ENCODE measurements at places on chromosomes 6 and 20. TPM values are rescaled to one million over a fixed set of nuclear protein-coding genes. Genes with fewer than 3 reads are reported as not detected.

GRCh38 chr6:152700427-152700826 lies 2.7 kb downstream of the MYCT1 start:
- H3K4me3 ChIP-seq, result no peak overlapping the region
- H3K27me3 ChIP-seq, result peaks cover 13% of the 10 kb centered on the region
- no peak overlapping the region for H3K27ac ChIP-seq
- DNase-seq, result no peak
- no peaks in the 10 kb centered on the region for H3K36me3 ChIP-seq
- H3K4me1 ChIP-seq, result peaks cover 1% of the 10 kb centered on the region

- DNase-seq, result peak; percentile 42
- H3K27ac ChIP-seq, result no peak overlapping the region
- H3K36me3 ChIP-seq, result no peaks in the 10 kb centered on the region
- no peaks in the 10 kb centered on the region for H3K4me1 ChIP-seq
These were observed 25.3 kb upstream of the KIAA1586 start for GRCh38 chr6:57021086-57021720.

The LY86 gene
- not detected for total RNA-seq

The BMP2 gene
- 6.7 TPM for total RNA-seq

GRCh38 chr6:163922562-163922961 lies 508.0 kb downstream of the QKI start:
- no peaks in the 10 kb centered on the region for H3K4me1 ChIP-seq
- H3K36me3 ChIP-seq, result no peaks in the 10 kb centered on the region
- no peak overlapping the region for H3K4me3 ChIP-seq

DNA sequence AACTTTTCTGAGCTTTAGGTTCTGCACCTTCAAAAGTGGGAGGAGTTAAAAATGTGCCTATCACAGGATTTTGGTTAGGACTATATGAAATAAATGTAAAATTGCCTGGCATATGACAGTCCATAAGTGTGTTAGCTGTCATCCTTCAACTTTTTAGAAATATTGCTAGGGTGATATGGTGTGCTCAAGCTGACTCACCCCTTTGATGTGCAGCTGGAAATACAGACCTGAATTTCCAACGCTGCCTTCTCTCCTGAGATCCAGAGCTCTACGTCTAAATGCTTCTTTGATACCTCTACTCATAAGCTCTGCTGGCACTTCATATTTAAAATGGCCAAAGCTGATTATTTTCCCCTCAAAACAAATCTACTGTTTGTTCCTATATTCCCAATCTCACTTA lies 2.7 kb downstream of the SLC35B3 start:
- H3K4me1 ChIP-seq, result peaks cover 25% of the 10 kb centered on the region
- H3K27ac ChIP-seq, result no peak overlapping the region
- DNase-seq, result no peak

The RAD21L1 gene
- total RNA-seq, result not detected

GRCh38 chr20:5180933-5181332 lies 54.1 kb downstream of the CDS2 start:
- no peak overlapping the region for H3K27ac ChIP-seq
- no peak for DNase-seq

- no peak for DNase-seq
- no peaks in the 10 kb centered on the region for H3K36me3 ChIP-seq
- no peaks in the 10 kb centered on the region for H3K4me1 ChIP-seq
These were observed 9.5 kb downstream of the FOXC1 start for GRCh38 chr6:1619098-1619672.

The DEFB132 gene
- total RNA-seq, result not detected

The DDR1 gene
- total RNA-seq, result 66.0 TPM

DNA sequence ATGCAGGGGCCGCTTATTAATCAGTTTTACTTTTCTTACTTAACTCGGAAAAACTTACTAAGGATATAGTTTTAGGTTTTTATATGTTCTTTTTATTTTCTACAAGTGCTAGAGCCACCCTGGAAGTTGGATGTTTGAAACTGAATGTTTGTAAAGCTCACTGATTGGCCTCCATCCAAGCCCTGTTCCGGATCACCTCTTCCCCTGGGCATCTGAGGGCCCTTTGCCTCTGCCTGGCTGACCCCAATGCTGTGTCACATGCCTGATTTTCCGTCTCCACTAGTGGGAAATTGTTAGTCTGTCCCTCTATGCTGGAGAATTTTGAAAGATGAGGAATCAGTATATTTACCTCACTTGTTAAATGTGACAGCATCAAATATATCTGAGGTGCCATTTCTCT lies 79.3 kb downstream of the SLC35F1 start:
- no peaks in the 10 kb centered on the region for H3K36me3 ChIP-seq
- no peak overlapping the region for H3K4me3 ChIP-seq
- peaks cover 42% of the 10 kb centered on the region for H3K27me3 ChIP-seq
- H3K27ac ChIP-seq, result no peak overlapping the region
- no peaks in the 10 kb centered on the region for H3K4me1 ChIP-seq

DNA sequence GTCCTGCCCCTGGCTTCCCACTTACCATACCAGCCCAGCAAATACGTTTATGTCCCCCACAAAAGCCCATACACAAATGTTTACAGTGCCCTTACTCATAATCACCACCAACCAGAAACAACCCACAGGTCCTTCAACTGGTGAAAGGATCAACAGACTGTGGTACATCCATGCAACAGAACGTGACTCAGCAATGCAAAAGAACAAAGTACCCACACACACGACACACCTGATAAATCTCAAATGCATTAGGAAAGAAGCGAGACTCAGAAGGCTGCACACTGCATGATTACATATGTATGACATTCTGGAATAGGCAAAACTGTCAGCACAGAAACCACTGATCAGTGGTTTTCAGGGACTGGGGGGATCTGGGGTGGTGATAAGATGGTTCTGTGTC lies 20.5 kb downstream of the NCR2 start:
- no peak for DNase-seq
- no peaks in the 10 kb centered on the region for H3K36me3 ChIP-seq
- peaks cover 6% of the 10 kb centered on the region for H3K4me1 ChIP-seq
- H3K27me3 ChIP-seq, result peaks cover 81% of the 10 kb centered on the region

DNA sequence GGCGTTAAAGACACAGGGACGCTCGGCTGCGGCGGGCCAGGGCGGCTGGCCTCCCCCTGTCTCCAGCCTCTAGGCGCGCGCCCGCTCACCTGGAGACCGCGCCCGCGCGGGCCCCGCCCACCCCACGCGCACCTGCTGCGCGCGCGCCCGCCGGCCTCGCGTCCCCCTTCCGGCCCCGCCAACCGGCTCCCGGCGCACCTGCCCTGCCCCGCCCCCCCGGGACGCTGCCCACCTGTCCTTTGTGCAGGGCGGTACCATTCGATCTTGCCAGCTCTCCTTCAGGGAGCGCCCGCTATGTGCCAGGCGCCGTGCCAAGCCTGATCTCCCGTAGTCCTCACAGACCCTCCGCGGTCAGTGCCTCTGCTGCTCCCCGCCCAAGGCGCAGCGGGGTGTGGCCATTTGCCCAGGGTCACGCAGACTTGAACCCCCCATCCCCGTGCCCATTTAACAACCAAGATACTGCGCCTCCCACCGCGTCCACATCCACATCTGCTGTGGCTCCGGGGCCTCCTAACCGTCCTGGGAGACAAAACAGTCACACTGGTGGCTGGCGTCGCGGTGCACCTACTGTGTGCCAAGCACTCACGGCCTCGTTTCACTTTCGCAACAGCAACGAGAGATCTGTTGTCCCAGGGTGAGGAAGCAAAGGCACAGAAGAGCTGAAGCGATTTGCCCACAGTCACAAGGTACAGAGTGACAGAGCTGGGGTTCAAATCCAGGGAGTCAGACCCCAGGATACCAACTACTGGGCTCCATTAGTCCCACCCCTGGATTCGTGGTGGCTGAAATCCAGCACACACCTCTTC lies 48.1 kb downstream of the NOL4L start:
- no peaks in the 10 kb centered on the region for H3K36me3 ChIP-seq
- peaks cover 5% of the 10 kb centered on the region for H3K4me1 ChIP-seq
- H3K27ac ChIP-seq, result no peak overlapping the region
- DNase-seq, result no peak

The ECT2L gene
- total RNA-seq, result not detected

DNA sequence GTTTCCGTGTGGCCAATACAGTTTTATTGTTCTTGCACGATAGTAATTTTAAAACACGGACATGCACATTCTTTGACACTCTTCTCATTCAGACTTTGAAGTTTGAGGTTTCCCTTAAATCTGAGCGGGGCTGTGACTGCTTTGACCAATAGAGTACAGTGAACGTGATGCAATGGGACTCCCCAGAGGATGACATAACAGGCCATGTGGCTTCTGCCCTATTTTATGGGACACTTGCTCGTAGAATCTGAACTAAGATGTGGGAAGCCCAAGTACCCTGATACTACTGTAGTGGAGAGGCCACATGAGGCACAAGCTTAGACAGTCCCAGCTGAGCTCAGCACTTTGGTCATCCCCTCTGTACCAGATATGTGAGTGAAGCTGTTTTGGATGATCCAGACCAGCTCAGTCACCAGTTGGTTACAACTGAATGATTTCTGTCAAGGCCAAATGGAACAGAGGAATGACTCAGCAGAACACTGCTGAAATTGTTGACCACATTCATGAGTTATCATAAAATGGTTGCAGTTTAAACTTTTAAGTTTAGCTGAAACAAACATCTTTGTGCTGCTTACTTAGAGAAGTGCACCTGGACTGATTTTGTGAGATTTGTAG lies 279.4 kb downstream of the RFPL4B start:
- no peaks in the 10 kb centered on the region for H3K4me1 ChIP-seq
- no peaks in the 10 kb centered on the region for H3K27me3 ChIP-seq
- DNase-seq, result peak; percentile 13
- H3K4me3 ChIP-seq, result no peak overlapping the region
- H3K27ac ChIP-seq, result no peak overlapping the region
- no peaks in the 10 kb centered on the region for H3K36me3 ChIP-seq

- no peak overlapping the region for H3K27ac ChIP-seq
- no peaks in the 10 kb centered on the region for H3K36me3 ChIP-seq
- no peak overlapping the region for H3K4me3 ChIP-seq
- H3K27me3 ChIP-seq, result no peaks in the 10 kb centered on the region
- H3K4me1 ChIP-seq, result peaks cover 11% of the 10 kb centered on the region
These were observed 10.6 kb downstream of the COL9A3 start for GRCh38 chr20:62827311-62828038.

The MYLIP gene
- total RNA-seq, result 2.1 TPM

All from MCF 10A (cell line).